ENCODE measurements at places on chromosomes 13 and 19.

DNA sequence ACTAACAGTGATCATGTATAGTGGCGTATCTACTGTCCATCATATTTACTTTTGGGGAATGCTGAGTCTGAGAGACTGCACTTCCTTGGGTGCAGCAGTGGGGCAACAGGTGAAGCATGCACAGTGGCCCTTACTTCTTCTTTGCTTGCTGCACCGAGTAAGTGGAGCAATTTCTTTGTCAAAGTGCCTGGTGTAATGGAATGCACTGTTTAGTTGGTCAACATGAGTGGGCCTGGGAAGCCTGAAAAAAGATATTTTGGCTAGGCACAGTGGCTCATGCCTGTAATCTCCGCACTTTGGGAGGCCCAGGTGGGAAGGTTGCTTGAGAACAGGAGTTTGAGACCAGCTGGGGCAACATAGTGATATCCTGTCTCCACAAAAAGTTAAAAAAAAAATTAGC lies 94.9 kb downstream of the OLFM4 start:
- no peaks in the 10 kb centered on the region for H3K36me3 ChIP-seq
- H3K27ac ChIP-seq: no peak overlapping the region
- DNase-seq: no peak
- H3K27me3 ChIP-seq: peaks cover 5% of the 10 kb centered on the region
- H3K4me1 ChIP-seq: peaks cover 7% of the 10 kb centered on the region

DNA sequence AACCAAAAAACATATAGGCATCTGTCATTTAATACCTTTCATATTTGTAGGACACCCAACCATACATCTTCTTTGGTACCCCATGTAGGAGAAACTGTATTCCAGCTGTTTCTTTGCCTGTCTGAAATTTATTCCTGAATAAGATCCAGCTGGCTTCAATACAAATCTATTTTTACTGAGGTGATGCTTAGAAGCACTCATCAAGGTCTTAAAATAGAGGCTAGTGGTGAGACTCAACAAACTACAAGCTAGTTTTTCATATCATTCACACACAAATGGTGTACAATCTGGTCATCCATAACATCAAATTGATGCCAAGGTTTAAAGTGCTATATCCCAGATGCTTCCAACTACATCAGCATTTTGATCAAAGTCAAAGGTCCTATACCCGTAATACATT lies 1071.3 kb upstream of the MIR17HG start:
- no peak overlapping the region for H3K27ac ChIP-seq
- DNase-seq: no peak
- no peak overlapping the region for H3K4me3 ChIP-seq
- H3K27me3 ChIP-seq: no peaks in the 10 kb centered on the region

DNA sequence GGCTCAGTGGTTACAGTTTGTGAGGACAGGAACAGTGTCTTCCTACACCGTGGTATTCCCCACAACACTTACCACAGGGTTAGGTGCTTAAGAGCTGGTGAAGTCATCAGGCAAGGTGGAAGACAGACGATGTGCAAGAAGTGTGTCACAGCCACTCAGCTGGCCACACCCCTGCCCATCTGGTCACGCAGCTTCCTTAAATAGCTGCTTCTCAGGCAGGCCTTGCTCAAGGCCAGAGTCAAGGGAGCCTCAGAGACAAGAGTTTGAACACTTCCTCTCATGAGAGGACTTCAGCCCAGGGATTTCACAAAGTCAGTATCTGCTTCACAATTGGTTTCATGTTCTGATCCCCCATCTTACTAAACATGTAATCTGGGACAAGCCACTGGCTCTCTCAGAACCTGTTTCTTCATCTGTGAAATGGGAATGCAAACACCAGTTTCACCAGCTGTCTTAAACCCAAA lies 80.3 kb upstream of the FRY start:
- H3K4me3 ChIP-seq: no peak overlapping the region
- peaks cover 13% of the 10 kb centered on the region for H3K4me1 ChIP-seq
- H3K27ac ChIP-seq: no peak overlapping the region
- H3K36me3 ChIP-seq: no peaks in the 10 kb centered on the region
- H3K27me3 ChIP-seq: no peaks in the 10 kb centered on the region
- no peak for DNase-seq

- peaks cover 53% of the 10 kb centered on the region for H3K36me3 ChIP-seq
- no peak for DNase-seq
- H3K4me1 ChIP-seq: peaks cover 36% of the 10 kb centered on the region
- H3K27me3 ChIP-seq: no peaks in the 10 kb centered on the region
Measured at GRCh38 chr19:16085115-16085514, 8.8 kb downstream of the TPM4 start.

Measured in mesothelial cell of epicardium (in vitro differentiated cells).